Stimulated activated CD8-positive, alpha-beta memory T cell treated with anti-CD3 and anti-CD28 coated beads, Interleukin-4, amount 100 ng/mL, for 48 hours (primary cell): ENCODE measurements at places on chromosomes 2 and 18.

DNA sequence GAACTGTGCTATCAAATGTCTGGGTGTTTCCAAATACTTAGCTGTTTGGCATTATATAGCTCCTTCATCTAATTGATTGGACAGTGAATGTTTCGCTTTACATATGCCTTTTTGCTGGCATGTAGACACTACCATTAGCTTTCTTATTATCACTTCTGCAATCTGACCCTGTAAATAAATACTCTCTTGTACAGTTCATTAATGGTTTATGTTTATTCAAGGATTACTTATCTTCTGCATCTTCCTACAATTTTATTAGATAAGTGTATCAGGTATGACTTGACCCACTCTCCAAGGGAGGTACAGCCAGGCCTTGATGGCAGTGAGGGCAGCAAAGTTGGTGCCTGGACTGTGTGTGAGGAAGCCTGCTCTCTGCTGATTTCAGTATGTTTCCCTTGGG, 614.1 kb upstream of the SETBP1 start:
- no peak for DNase-seq

GRCh38 chr18:59767732-59768131, 70.5 kb upstream of the CCBE1 start:
- DNase-seq = no peak

- no peak for DNase-seq
These were observed 48.1 kb downstream of the ACOXL start for GRCh38 chr2:110780461-110780860.

DNA sequence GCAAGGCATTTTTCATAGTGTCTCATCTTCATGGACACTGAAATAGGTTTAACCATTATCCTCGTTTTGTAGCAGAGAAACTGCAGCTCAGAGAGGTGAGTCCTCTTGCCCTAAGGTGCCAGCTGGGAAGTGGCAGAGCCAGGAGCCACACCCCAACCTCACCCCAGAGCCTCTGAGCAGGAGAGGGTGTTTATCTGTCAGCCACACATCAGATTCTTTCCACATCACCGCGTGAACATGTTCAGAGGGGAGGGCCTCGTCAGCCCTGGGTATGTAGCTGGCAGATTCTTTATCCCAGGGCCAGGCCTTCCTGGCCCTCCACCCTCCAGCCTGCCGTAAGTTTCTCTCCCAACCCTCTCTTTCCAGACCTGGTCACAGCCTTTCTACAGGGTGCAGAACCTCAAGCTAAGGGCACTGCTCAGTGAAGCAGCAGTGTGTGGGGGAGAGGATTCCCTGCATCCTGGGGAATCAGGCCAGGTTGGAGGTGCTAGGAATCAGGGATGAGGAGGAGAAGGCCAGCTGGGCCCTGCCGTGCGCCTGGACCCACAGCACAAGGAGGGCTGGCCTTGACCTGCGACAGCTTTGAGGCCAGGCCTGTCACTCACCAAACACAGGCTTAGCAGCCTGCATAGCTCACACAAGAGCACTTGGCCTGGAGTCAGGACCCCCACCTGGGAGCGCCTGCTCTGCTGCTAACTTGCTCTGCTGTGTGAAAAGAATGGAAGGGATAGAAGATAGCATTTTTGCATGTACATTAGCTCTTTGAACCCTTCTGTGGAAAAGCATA, 111.3 kb upstream of the MCFD2 start:
- no peak for DNase-seq

DNA sequence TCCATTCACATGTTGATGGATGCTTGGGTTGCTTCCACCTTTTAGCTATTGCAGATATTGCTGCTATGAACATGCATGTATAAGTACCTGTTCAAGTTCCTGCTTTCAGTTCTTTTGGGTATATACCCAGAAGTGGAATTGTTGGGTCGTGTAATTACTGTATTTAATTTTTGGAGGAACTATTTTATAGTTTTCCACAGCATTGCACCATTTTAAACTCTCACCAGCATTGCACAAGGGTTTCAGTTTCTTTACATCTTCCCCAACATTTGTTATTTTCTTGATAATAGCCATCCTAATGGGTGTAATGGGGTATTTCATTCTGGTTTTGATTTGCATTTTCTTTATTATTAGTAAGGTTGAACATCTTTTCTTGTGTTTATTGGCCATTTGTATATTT, 16.0 kb downstream of the ACTR3 start:
- DNase-seq = no peak
